ENCODE measurements at places on chromosomes 11 and 22. TPM values are rescaled to one million over a fixed set of nuclear protein-coding genes. Genes with fewer than 3 reads are reported as not detected.

GRCh38 chr11:520428-521176, 13.6 kb upstream of the RNH1 start:
- no peak overlapping the region for H3K4me3 ChIP-seq
- no peak overlapping the region for H3K27ac ChIP-seq
- peaks cover 3% of the 10 kb centered on the region for H3K36me3 ChIP-seq
- no peaks in the 10 kb centered on the region for H3K27me3 ChIP-seq
- no peaks in the 10 kb centered on the region for H3K4me1 ChIP-seq

DNA sequence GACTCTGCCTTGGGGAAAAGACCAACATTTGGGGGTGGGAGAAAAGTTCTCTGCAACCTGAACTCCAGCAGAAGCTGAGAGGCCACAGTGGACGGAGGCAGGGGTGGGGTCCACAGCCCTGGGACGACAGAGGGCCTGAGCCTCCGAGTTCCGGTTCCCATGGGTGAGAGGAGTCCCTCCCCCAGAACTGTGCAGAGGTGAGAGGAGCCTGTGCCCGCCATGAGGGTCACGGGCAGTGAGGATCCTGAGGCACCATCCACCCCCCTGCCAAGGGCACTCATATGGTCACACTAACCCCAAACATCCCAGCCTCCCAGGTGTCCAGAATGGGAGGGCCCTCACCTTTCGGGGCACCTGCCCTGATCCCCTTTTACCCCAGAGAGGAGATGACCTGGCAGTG, 30.5 kb downstream of the KIAA0930 start:
- H3K27me3 ChIP-seq: no peaks in the 10 kb centered on the region
- no peak overlapping the region for H3K27ac ChIP-seq
- peaks cover 43% of the 10 kb centered on the region for H3K4me1 ChIP-seq
- DNase-seq: no peak
- H3K4me3 ChIP-seq: no peak overlapping the region

The GAL3ST1 gene
- 3.8 TPM for total RNA-seq

The RFPL2 gene
- 0.25 TPM for total RNA-seq

GRCh38 chr22:42704896-42705295, 15.8 kb downstream of the A4GALT start:
- no peak for DNase-seq
- H3K27me3 ChIP-seq: no peaks in the 10 kb centered on the region
- no peak overlapping the region for H3K4me3 ChIP-seq

- no peaks in the 10 kb centered on the region for H3K36me3 ChIP-seq
- no peak overlapping the region for H3K4me3 ChIP-seq
- H3K27me3 ChIP-seq: peaks cover 4% of the 10 kb centered on the region
- no peaks in the 10 kb centered on the region for H3K4me1 ChIP-seq
- no peak for DNase-seq
Observed at GRCh38 chr11:61115498-61116224, 13.4 kb downstream of the CD5 start.

DNA sequence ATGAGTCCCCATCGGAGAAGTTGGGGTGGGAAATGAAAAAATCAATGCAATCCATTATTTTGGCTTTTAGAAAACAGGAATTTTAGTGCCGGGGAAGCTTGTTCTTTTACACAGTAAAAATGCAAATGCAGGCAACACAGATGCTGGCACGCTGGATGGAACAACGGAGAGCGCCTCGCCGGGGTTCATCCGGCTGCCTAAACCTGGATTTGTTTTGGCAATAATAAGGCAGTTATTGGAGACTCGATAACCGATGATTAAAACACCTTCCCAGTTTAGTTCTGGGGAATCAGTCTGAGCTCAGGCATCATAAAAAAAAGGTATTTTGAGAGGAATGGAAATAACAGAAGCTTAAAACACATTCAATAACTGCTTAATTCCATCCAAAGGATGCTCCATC, 2.9 kb downstream of the DSCAML1 start:
- H3K27me3 ChIP-seq: peaks cover 47% of the 10 kb centered on the region
- no peak overlapping the region for H3K4me3 ChIP-seq
- H3K4me1 ChIP-seq: no peaks in the 10 kb centered on the region
- no peaks in the 10 kb centered on the region for H3K36me3 ChIP-seq
- no peak for DNase-seq
- H3K27ac ChIP-seq: no peak overlapping the region

- no peaks in the 10 kb centered on the region for H3K27me3 ChIP-seq
- no peak for DNase-seq
- H3K36me3 ChIP-seq: no peaks in the 10 kb centered on the region
- peak overlapping the region; percentile 75 for H3K4me3 ChIP-seq
Observed at GRCh38 chr22:40637183-40638150, 948 bp upstream of the MRTFA start.

DNA sequence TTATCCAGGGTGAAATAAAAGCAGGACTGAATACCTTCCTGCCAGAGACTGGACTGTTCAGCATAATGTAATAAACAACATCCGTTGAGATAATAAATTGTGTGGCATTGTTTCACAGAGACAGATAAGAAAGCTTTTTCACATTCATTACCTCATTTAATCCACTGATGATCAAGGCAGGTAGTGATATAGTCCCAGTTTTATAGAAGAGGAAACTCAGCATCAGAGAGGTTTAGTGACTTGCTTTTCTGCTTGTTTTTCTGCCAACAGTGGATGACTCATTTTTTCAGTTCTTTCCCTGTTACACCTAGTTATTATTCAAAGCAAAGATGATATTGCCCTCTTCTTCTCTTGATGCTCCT, 4.0 kb downstream of the MYO18B start:
- H3K4me3 ChIP-seq: no peak overlapping the region
- peak; percentile 74 for DNase-seq
- no peaks in the 10 kb centered on the region for H3K36me3 ChIP-seq
- H3K27me3 ChIP-seq: no peaks in the 10 kb centered on the region
- peaks cover 18% of the 10 kb centered on the region for H3K4me1 ChIP-seq
- H3K27ac ChIP-seq: peak overlapping the region; percentile 33

- peaks cover 57% of the 10 kb centered on the region for H3K4me1 ChIP-seq
- H3K36me3 ChIP-seq: peaks cover 13% of the 10 kb centered on the region
- DNase-seq: peak; percentile 64
- H3K27ac ChIP-seq: peak overlapping the region; percentile 44
Observed at GRCh38 chr11:11992257-11993212, 15.9 kb downstream of the DKK3 start.

DNA sequence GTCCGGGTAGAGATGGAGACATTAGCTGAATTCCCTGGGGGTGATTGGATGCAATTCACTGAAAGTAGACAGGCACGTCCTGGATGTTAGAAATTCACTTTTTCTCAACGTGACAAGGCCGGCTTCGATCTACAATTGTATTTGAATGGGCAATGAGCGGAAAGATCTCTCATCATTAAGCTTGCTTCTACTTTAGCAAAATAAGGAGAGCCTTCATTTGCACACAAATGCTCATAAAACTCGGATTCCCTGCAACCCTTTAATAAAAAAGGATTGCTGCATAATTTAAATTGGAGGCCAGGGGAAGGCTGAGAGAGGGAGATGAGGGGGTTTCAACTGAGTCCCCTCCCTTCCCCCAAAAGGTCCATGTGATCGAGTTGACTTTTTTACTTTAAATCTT, 10.6 kb upstream of the PAX6 start:
- peaks cover 6% of the 10 kb centered on the region for H3K4me1 ChIP-seq

DNA sequence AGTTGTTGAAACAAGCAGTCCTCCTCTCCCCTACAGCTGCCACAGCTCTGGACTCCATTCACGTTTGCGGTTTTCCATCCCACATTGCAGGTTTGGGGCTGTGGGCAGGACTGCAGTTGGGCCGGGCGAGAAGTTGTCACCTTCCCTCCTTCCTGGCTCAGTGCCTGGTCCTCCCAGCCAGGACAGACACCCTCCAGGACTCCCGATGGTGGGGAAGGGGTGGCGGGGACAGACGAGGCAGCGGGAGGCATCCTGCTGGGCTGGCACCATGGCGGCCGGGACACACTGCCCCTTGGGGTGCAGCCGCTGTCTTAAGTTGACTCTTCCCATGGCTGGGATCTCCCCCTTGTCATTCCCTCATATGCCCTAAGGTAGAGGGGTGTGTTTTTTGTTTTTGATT, 615.2 kb downstream of the BRD1 start:
- H3K27ac ChIP-seq: no peak overlapping the region
- H3K27me3 ChIP-seq: no peaks in the 10 kb centered on the region
- H3K4me1 ChIP-seq: no peaks in the 10 kb centered on the region
- H3K4me3 ChIP-seq: no peak overlapping the region

DNA sequence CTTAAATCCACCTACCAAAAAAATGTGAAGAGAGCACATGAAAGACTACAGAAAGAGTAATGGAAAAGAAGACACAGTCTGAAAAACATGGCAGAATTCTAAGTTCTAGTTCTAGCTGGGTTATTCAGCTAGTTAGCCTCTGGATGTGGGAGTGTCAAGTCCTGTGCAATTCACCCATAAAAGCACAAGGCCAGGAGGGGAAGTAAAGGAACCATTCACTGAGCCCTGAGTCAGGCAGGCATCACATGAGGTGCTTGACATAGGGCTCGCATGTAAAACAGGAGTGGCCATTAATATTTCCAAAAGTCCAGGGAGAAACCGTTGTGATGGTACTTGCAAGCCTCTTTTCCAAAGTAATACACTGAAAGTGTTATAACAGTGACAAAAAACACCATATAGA, 103.7 kb downstream of the GAB2 start:
- H3K36me3 ChIP-seq: no peaks in the 10 kb centered on the region
- H3K4me1 ChIP-seq: peaks cover 8% of the 10 kb centered on the region
- no peak overlapping the region for H3K4me3 ChIP-seq

The MMP27 gene
- not detected for total RNA-seq

GRCh38 chr22:39545386-39546365, 13.1 kb upstream of the RPS19BP1 start:
- H3K4me1 ChIP-seq: peaks cover 3% of the 10 kb centered on the region
- H3K4me3 ChIP-seq: no peak overlapping the region
- H3K27ac ChIP-seq: no peak overlapping the region

DNA sequence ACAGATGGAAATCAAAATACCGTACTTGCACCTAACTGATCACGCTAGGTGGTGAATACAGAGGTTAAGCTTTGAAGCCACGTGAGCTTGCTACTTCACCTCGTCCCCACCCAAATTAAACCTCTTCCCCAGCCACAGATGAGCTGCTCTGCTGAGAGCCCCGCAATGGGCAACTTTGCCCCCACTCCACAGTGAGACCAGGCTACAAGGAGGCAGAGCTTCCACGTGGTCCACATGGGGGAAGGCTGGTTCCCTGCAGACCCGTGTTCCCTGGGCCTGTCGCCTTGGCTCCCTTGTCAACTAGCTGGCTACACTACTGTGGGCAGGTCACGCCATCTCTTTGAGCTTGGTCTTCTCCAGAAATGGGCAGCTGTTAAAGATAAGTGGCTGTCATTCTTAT, 10.9 kb downstream of the CD5 start:
- no peak overlapping the region for H3K27ac ChIP-seq
- DNase-seq: no peak
- no peaks in the 10 kb centered on the region for H3K4me1 ChIP-seq
- H3K4me3 ChIP-seq: no peak overlapping the region
- peaks cover 4% of the 10 kb centered on the region for H3K27me3 ChIP-seq

DNA sequence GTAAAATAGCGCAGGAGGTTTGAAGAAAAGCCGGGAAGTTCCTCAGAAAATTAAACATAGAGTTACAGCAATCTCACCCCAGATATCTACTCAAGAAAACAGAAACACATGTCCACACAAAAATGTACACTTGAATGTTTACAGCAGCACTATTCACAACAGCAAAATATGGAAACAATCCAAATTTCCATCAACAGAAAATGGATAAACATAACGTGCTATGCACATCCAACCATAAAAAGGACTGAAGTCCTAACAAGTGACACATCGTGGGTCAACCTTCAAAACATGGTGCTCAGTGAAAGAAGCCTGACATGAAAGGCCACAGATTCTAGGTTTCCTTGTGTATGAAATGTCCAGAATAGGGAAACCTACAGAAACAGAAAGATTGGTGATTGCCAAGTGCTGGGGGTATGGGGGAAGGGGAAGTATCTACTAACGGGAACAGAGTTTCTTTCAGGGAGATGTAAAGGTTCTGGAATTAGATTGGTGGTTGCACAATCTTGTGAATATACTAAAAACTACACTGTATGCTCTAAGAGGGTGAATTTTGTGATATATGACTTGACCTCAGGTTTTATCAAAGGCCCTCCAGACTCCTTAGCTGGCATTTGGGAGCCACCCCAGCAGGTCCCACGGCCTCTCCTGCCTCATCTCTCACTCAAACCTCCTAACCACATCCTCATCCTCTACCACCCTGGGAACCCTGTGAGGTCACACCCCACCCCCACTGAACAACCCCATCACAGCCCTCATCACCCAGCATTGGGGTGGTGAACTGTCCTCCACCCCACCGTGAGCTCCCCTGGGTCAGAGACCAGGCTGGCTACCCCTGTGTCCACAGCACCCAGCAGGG, 69.2 kb upstream of the PRR5 start:
- no peaks in the 10 kb centered on the region for H3K36me3 ChIP-seq
- no peaks in the 10 kb centered on the region for H3K27me3 ChIP-seq
- no peaks in the 10 kb centered on the region for H3K4me1 ChIP-seq
- H3K27ac ChIP-seq: no peak overlapping the region
- no peak for DNase-seq

DNA sequence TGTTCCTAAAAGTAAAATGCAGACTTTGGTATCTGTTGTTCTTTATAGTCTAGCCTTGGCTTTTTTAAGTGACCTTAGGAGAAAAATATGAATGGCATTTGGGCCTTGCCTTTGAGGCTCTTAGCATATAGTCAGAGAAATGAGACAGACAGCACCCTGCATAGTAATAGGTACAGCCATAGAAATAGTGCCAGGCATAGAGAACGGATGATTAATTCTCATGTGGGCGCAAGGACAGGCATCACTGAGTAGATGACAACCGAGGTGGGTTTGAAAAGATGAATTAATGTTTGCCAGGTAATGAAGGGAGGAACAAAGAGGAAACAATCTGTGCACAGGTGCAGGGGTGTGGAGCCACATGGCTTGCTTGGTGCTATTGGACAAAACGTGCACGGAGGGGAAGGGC, 90.5 kb downstream of the BMAL1 start:
- peaks cover 27% of the 10 kb centered on the region for H3K4me1 ChIP-seq
- peak overlapping the region; percentile 68 for H3K27ac ChIP-seq
- peaks cover 18% of the 10 kb centered on the region for H3K36me3 ChIP-seq

DNA sequence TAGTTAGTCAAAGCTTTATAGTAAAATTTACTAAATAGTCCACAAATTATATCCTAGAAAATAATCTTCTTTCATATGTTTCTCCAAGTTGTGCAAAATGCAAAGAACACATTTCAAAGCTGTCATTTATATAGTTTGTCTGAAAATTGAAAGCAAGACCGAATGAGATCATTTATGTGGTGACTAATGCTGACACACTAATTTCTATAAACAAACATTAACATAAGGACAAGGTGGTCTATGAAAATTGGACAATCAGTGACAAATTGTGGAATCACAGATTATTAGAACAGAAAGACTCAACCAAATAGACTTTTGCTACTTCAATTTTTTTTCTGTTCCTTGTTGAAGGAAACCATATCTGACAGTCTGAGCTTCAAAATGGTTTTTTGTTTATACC, 1056.1 kb downstream of the LRRC4C start:
- H3K27ac ChIP-seq: no peak overlapping the region
- no peaks in the 10 kb centered on the region for H3K36me3 ChIP-seq
- no peaks in the 10 kb centered on the region for H3K4me1 ChIP-seq
- H3K27me3 ChIP-seq: no peaks in the 10 kb centered on the region
- no peak overlapping the region for H3K4me3 ChIP-seq

GRCh38 chr11:75302371-75302770, 49.1 kb downstream of the ARRB1 start:
- no peaks in the 10 kb centered on the region for H3K4me1 ChIP-seq
- peaks cover 2% of the 10 kb centered on the region for H3K27me3 ChIP-seq
- no peak overlapping the region for H3K27ac ChIP-seq
- H3K36me3 ChIP-seq: no peaks in the 10 kb centered on the region

The EIF3L gene
- 294 TPM for total RNA-seq

- no peaks in the 10 kb centered on the region for H3K36me3 ChIP-seq
- H3K27ac ChIP-seq: no peak overlapping the region
- H3K27me3 ChIP-seq: no peaks in the 10 kb centered on the region
- no peaks in the 10 kb centered on the region for H3K4me1 ChIP-seq
- H3K4me3 ChIP-seq: no peak overlapping the region
Observed at GRCh38 chr11:129013737-129014475, 71.2 kb upstream of the TP53AIP1 start.
